ENCODE measurements at places on chromosomes 7 and 10. TPM values are rescaled to one million over a fixed set of nuclear protein-coding genes. Genes with fewer than 3 reads are reported as not detected.

PITX3 gene
- total RNA-seq = 1.7 TPM

GRCh38 chr10:74333174-74333573 is 182.2 kb downstream of the ADK start:
- no peaks in the 10 kb centered on the region for H3K36me3 ChIP-seq
- H3K27ac ChIP-seq = no peak overlapping the region
- peaks cover 5% of the 10 kb centered on the region for H3K4me1 ChIP-seq
- no peaks in the 10 kb centered on the region for H3K27me3 ChIP-seq

GRCh38 chr10:12705943-12706342 is 295.6 kb downstream of the CCDC3 start:
- H3K27ac ChIP-seq = peak overlapping the region; percentile 87
- no peak overlapping the region for H3K4me3 ChIP-seq
- H3K27me3 ChIP-seq = no peaks in the 10 kb centered on the region
- H3K4me1 ChIP-seq = peaks cover 88% of the 10 kb centered on the region
- H3K36me3 ChIP-seq = no peaks in the 10 kb centered on the region
- DNase-seq = no peak

DNA sequence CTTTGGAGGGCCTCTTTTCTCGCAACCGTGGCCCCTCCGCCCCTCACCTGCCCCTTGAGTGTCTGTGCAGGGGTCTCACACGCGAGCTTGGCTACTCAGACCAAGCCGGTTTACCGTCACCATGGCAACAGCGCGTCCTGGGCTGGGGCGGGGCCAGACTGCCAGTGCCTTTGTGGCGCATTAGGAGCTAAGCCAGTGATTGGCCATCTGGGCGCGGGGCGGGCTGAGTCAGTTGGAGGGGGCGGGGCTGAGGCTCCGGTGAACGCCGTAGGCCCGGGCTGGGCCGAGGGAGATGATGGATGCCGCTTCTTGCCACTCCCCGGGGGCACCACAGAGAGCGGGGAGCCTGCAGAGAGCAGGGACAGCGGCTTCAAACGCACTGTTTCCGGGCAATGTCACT is 48.7 kb upstream of the FXYD4 start:
- peak; percentile 59 for DNase-seq
- H3K27ac ChIP-seq = no peak overlapping the region
- H3K4me3 ChIP-seq = peak overlapping the region; percentile 37
- no peaks in the 10 kb centered on the region for H3K4me1 ChIP-seq
- no peaks in the 10 kb centered on the region for H3K27me3 ChIP-seq

SPAM1 gene
- not detected for total RNA-seq

- H3K27me3 ChIP-seq = no peaks in the 10 kb centered on the region
- peak overlapping the region; percentile 90 for H3K27ac ChIP-seq
- peaks cover 30% of the 10 kb centered on the region for H3K4me1 ChIP-seq
- H3K36me3 ChIP-seq = no peaks in the 10 kb centered on the region
- no peak for DNase-seq
- H3K4me3 ChIP-seq = no peak overlapping the region
Measured at GRCh38 chr7:127667759-127668530, 16.0 kb downstream of the SND1 start.

- H3K36me3 ChIP-seq = no peaks in the 10 kb centered on the region
- no peak overlapping the region for H3K27ac ChIP-seq
- no peaks in the 10 kb centered on the region for H3K27me3 ChIP-seq
- H3K4me3 ChIP-seq = no peak overlapping the region
- DNase-seq = no peak
- peaks cover 28% of the 10 kb centered on the region for H3K4me1 ChIP-seq
Measured at GRCh38 chr10:12396567-12396966, 47.2 kb downstream of the CAMK1D start.

DNA sequence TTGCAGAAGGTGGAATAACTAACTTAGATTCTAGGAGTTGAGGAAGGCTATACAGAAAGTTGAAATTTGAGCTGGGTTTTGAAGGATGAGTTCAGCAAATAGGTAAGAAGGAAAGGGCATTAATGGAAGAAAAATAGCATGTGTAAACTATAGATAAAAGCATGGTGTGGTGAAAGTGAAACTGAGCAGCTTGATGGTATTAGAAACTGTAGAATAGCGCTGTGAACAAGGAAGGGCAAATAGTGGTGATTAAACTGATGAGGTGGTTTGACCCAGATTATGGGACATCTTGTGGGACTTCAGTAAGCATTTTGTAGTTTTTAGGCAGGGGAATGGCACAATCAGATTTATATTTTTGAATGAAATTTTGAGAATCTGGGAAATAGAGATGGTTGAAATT is 90.5 kb downstream of the EXOC6 start:
- no peak overlapping the region for H3K27ac ChIP-seq
- no peaks in the 10 kb centered on the region for H3K4me1 ChIP-seq
- H3K4me3 ChIP-seq = no peak overlapping the region
- H3K27me3 ChIP-seq = no peaks in the 10 kb centered on the region
- no peak for DNase-seq

CYP2C19 gene
- not detected for total RNA-seq

Measured in astrocyte (in vitro differentiated cells and primary cell).